Stromal cell of bone marrow (primary cell): ENCODE measurements at places on chromosomes 12 and 14.

- DNase-seq = no peak
These were observed 15.8 kb downstream of the TMEM106C start for GRCh38 chr12:47979166-47979565.

- no peak for DNase-seq
These were observed 39.3 kb downstream of the MED13L start for GRCh38 chr12:116238149-116238548.

- DNase-seq = no peak
These were observed 35.3 kb downstream of the GAS2L3 start for GRCh38 chr12:100608776-100609175.

DNA sequence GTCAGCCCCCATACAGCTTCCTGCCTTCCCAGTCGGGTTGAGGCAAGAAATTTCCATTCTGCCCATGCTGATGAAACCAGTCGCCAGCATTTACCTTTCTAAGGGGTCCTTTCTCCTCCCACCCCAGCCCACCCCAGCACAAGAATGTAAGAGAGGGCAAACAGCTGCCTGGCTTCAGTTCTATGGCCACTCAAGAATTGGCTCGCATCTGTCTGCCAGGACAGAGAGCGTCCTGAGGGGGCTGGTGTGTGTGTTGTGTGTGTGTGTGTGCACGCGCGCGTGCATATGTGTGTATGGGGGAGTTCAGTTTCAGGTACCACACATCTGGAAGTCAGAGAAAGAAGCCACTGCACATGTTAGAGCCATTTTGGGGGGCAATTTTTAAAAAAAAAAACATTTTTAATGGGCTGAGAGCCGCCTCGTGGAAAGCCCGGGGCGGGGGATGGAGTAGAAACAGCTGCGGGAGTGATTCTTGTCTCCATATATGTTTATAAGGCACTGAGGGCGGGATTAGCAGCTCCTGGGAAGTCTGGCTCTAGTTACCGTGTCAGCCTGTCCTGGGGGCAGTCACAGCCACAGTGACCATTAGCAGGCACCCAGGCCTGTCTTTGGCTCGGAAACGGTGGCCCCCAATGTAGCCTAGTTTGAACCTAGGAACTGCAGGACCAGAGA is at the start of gene WNT5B:
TSS of gene WNT5B (plus strand) at position 566 of the 672 bp plus-strand sequence. CDS start 2,124 bp downstream, outside the sequence.
- DNase-seq = no peak

- no peak for DNase-seq
These were observed 12.2 kb downstream of the TMTC2 start for GRCh38 chr12:82698708-82699564.

DNA sequence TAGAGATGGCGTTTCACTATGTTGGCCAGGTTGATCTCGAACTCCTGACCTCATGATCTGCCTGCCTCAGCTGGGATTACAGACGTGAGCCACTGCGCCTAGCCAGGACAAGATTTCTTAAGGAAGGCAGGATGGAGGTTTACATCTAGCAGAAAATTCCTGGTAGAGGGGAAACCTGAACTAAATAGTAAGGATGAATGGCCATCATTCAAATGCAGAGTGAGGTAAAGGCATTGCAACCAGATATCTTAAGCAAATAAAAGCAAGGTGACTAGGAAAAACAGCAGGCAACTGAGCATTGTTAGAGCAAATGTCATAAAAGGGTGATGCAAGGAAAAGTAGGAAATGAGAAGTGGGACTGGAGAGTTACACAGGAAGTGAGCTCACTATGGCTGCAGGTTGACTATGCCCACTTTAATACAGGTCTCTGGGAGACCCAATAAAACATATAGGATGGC is 133.0 kb downstream of the SOX5 start:
- DNase-seq = no peak

GRCh38 chr12:50055831-50056638 is 1.4 kb upstream of the ASIC1 start:
- no peak for DNase-seq

DNA sequence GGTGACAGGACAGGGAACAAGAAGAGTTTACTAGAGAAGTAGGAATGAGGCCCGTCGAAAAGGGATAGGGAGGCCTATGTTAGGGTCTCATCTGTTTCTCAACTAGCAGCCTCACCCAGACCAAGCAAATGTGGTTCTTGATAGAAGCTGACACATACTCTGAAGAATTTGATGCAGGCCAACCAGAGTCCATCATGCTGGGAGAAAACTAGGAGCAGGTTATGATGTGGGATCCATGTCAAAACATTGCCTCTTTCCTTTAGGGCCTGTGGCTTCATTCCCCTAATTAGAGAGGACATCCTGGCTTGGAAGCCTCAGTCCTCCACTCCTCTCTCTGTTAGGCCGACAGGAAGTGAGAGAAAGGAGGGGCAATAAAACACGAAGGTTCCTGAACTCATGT is 122.8 kb downstream of the NTF3 start:
- DNase-seq = no peak

DNA sequence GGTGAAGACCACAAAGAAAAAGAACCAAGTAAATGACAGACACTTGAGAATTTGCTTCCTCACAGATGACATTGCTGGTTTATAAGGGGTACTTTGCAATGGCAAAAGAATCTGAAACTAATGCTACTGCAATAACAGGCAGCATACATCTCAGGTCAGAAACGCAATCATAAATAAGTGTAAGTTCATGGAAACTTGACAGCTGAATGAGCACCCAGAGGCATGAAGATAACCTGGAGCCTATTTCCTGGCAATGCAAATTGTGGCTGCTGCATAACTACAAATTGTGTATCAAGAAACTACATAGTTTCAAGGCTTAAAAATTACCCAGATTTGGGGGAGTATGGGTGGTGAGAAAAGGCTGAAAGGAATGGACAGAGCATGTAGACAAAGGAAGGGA is 8.5 kb upstream of the MYO1A start:
- DNase-seq = no peak

- DNase-seq = no peak
These were observed 66.4 kb upstream of the SFSWAP start for GRCh38 chr12:131644481-131644880.

DNA sequence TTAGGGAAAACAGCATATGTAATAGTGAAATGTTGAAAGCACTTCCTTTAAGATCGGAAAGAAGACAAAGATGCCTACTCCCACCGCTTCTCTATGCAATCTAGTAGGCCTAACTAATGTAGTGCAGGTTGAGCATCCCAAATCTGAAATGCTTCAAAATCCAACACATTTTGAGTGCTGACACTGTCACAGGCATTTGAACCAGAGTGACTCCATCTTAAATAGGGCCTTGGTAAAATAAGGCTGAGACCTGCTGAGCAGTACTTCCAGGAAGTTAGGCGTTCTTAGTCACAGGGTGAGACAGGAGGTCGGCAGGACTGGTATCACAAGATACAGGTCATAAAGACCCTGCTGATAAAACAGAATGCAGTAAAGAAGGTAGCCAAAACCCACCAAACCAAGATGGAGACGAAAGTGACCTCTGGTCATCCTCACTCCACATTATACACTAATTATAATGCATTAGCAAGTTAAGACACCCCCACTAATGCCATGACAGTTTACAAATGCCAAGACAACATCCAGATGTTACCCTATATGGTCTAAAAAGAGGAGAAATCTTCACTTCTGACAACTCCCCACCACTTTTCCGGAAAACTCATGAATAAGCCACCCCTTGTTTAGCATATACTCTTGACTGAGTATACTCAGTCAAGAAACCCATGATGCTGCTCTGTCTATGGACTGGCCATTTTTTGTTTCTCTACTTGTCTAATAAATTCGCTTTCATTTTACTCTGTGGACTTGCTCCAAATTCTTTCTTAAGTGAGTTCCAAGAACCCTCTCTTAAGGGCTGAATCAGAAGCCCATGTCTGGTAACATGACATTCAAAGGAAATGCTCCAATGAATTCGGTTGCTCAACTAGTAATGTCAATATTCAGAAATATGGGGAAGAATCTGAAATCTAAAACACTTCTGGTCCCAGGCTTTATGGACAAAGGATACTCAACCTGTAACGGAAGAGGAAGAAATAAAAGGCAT is 47.1 kb upstream of the MTERF2 start:
- DNase-seq = no peak
